Left renal cortex interstitium (tissue), 4 donors: ENCODE measurements at places on chromosomes 13 and 19.

DNA sequence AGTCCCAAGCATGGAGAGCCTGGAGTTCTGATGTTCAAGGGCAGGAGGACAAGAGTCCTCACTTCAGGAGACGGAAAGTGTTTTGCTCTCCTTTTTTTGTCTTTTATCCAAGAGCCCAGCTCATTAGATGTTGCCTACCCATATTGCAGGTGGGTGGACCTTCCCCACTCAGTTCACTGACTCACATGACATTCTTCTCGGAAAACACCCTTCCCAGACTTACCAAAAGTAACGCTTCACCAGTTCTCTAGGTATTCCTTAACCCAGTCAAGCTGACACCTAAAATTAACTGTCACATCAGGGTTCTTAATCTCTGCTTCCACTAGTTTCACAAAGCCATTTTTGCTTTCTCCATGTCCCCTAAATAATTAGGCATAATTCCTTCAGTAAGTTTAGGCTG is 2215.4 kb upstream of the PCDH20 start:
- no peak for DNase-seq

DNA sequence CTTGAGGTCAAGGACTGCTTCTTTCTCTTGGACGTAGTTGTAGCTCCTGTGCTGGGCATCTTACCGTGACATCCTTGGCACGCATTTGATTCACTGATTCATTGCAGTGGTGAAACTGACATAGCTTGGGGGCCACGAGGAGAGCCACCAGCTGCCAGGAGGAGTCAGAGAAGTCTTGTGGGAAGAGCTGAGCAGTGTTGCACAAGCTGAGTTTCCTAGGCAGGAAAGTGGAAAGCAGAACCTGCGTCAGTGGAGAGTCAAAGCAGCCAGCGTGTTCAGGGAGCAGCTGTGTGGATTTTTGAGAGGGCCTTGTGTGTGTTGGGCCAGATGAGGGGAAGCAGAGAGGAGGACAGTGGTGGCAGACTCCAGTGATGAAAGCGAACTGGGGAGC is 5.3 kb upstream of the GPR183 start:
- DNase-seq, result no peak

DNA sequence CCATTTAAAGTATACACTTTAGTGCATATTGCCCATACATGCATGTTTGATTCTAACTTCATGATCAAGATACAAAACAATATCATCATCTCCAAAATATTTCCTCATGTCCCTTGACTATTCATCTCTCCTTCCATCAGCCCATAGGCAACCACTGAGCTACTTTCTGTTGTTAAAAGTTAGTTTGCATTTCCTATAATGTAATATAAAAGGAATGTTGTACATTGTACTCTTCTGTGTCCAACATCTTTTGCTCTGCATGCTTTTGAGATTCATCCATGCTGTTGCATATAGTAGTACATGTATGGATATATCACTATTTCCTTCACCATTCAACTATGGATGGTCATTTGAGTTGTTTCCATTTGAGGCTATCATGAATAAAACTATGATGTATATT is 74.7 kb downstream of the ITGBL1 start:
- no peak for DNase-seq

GRCh38 chr19:12838886-12839756 is 806 bp downstream of the MAST1 start:
- DNase-seq, result no peak

- DNase-seq, result no peak
Measured at GRCh38 chr19:38557205-38557799, 60.5 kb downstream of the MAP4K1 start.

DNA sequence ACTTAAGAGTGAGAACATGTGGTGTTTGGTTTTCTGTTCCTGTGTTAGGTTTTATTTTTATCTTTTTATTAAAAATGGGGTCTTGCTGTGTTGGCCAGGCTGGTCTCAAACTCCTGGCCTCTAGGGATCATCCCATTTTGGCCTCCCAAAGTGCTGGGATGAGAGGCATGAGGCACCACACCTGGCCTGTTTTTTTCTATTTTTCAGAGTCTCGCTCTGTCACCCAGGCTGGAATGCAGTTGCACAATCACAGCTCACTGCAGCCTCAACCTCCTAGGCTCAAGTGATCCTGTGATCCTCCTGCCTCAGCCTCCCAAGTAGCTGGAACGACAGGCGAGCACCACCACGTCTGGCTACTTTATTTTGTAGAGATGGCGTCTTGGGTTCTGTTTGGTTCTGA is 7.6 kb downstream of the ZNF574 start:
- no peak for DNase-seq

DNA sequence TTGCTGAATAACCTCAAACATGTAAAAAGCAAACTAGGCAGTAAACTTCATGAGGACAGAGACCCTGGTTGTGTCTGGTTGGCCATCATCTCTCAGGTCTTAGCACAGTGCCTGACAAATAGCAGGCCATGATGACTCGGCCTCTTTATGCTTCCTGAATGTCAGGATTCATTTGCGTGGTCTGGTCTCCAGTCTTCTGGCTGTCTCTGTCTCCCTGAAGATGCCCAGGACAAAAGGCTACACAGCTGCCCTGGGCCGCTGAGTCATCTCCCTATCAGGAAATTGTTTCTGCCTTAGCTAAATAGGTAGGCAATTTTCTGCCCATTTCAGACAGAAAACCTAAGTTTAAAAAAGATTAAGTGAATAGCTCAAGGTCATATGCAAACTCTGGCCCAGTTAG is 84.1 kb upstream of the FNDC3A start:
- DNase-seq, result no peak

GRCh38 chr19:11269408-11269807 is 7.1 kb upstream of the DOCK6 start:
- DNase-seq, result no peak

DNA sequence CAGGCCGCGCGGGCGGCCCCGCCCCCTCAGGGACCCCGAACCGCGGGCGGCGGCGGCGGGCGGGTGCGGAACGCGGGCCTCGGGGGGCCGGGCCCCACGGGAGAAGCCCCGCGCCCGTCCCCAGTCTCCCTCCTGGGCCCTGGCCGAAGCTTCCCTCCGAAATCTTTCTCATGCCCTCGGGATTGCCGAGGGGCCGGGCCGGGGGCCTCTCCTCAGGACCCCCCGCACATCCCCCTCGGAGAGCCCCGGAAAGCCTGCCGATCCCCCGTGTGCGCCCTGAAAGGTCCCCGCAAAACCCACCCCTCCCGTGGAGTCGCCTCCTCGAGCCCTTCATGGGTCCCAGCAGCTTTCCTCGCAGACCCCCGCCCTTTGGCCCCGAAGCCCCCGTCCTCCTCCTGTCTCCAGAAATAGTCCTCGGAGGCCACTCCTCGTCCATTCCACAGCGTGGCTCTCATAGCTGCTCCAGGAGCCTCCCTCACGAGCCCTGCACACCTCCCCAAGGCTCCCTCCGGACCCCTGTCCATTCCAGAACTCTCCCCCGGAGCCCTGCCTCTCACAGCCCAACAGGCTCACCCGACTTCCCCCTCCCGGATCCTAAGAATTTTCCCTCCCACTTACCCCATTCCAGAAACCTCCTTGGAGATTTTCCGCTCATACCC is 555 bp downstream of the SAMD4B start:
- DNase-seq, result no peak

- DNase-seq, result no peak
Measured at GRCh38 chr19:18717601-18718000, 34.1 kb downstream of the CRTC1 start.

GRCh38 chr19:29567366-29567915 is 38.6 kb upstream of the POP4 start:
- no peak for DNase-seq

- DNase-seq, result peak; percentile 21
Measured at GRCh38 chr19:8641908-8642547, 11.6 kb downstream of the NFILZ start.

DNA sequence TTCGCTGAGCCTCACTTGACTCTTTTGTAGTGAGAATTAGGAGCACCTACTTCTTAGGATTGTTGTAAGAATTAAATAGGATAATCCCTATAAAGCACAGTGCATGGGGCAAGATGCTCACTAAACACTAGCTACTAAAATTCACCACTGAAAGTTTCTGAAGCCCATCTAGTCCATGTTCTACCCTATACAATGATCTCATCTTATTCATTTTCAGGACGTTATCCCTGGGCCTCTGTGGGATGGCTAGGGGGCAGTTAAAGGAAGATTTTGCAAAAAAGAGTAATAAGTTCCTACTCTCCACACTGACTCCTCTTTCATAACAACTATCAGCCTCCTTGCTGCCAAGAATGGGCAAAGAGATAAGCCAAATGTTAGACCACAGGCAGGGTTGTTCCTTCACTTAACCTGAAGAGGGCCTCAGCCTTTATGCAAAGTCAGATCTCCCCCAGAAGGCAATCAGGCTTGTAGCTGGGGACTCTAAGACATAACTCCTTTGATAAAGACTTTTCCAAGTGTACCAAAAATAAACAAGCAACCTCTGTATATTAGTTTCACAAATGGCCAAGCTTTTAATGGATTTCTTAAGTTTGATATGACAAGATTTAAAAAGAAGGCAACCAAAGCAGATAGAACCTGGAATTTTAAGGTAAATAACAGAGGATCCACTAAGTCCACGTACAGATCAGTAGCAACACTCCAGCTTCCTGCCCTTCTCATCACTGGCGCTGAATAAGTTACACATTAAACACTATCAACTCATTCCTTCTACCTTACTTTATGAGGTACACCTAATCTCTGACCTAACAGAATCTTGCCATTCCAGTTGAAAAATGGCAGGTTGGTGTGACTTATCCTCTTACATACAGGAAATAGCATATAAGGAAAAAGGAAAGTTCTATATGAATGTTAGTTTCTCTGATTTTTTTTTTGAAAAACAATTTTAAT is 44.4 kb downstream of the ELF1 start:
- no peak for DNase-seq

DNA sequence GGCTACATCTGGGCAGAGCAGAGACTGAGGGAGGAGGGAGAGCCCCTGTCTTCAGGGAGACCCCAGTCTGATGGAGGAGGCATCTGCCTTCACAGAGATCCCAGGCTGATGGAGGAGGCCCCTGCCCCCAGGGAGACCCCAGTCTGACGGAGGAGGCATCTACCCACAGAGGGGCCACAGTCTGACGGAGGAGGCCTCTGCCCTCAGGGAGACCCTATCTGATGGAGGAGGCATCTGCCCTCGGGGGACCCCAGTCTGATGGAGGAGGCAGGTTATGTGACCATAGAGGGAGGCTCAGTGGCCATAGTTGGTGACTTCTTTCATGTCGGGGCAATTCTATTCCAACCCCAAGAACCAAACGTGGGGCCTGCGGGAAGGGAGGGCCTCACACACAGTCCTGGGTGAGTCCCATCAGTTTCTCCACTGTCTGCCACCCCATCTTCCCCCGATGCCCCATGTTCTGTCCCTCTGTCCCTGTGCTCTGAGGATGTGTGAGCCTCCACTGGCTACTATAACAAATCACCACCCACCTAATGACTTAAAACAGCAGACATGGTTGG is 14.3 kb downstream of the MISP start:
- DNase-seq, result no peak

GRCh38 chr13:59963827-59964226 is 199.9 kb downstream of the DIAPH3 start:
- DNase-seq, result no peak

DNA sequence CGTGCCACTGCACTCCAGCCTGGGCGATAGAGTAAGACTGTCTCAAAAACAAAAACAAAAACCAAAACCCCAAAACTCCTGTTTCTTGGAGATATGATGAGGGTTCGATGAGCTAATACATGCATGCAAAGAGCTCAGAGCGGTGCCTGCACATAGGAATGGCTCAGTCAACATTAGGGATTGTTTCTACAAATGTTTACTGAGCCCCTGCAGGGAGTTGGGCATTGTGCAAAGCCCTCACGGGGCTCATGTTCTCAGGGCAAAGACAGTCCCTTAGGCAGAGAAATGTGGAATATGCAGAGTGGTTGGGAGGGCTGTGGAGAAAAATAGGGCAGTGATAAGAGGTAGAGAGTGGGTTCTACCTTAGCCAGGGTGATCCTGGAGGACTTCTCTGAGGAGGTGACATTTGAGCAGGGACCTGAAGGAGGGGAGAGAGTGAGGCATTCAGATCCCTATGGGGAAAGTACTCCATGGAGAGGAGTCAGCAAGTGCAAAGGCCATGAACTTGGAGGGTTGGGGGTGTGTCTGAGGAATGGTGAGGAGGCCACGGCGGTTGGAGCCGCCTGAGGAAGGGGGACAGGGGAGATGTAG is 1.5 kb upstream of the EHD2 start:
- DNase-seq, result no peak

DNA sequence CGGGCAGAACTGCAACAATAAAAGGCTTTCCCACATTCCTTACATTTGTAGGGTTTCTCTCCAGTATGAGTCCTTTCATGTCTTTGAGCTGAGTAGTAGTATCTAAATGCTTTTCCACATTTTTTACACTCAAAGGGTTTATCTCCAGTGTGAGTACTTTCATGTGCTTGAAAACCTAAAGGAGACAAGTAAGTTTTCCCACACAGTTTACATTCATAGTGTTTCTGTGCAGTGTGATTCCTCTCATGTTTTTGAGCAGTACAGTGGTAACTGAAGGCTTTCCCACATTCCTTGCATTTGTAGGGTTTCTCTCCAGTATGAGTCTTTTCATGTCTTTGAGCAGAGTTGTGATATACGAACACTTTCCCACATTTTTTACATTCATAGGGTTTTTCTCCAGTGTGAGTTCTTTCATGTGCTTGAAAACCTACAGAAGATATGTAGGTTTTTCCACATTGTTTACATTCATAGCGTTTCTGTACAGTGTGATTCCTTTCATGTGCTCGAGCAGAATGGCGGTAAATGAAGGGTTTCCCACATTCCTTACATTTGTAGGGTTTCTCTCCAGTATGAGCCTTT is 47.0 kb downstream of the ZNF44 start:
- DNase-seq, result no peak

DNA sequence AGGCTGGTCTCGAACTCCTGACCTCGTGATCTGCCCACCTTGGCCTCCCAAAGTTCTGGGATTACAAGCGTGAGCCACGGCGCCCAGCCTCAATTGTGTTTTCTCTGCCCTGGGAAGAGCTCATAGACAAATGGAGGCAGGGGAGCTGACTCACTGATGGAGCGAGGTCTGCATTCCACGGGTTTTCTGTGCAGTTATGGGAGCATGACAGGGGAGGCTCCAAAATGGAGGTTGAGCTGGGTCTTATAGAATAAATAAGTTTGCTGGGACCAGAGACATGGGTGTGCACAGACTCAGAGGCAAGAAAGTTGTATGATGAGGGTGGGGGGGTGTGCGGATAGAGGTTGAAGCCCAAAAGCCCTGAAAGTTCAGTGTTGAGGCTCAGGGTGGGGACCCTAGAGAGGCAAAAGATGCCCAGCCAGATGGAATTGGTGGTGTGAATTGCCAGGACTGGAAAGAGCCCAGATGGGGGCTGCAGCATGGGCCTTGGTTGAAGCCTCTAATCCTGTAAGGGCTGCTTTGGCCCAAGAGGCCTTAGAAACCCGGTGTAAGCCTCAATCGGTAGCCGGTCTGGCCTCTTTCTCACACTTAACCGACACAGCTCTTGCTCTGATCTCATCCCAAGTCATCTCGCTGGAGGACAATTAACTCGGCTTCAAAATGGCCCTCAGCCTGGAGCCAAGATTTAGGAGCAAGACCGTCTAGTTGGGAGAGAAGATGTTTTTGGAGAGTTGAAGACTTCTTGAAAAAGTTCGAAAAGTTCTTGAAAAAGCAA is 1.9 kb downstream of the TPM4 start:
- DNase-seq, result no peak
